ENCODE measurements at places on chromosomes 4 and X.

DNA sequence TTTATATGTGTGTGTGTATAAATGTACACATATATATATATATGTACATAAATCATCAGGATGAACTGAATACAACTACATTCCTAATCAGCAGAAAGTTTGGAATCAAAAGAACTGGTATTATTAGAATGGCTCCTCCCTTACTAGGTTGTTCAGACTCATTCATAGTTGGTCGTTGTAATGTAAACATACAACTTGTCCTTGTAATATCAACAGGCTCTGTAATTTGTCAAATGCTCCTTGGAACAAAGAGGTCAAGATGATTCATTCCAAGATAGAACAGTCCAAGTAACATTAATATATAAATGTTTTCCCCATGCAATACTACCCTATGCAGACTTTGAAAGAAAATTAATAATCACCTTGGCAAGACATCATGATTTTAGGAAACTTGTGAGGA is 351.4 kb upstream of the SMIM31 start:
- no peak for DNase-seq

DNA sequence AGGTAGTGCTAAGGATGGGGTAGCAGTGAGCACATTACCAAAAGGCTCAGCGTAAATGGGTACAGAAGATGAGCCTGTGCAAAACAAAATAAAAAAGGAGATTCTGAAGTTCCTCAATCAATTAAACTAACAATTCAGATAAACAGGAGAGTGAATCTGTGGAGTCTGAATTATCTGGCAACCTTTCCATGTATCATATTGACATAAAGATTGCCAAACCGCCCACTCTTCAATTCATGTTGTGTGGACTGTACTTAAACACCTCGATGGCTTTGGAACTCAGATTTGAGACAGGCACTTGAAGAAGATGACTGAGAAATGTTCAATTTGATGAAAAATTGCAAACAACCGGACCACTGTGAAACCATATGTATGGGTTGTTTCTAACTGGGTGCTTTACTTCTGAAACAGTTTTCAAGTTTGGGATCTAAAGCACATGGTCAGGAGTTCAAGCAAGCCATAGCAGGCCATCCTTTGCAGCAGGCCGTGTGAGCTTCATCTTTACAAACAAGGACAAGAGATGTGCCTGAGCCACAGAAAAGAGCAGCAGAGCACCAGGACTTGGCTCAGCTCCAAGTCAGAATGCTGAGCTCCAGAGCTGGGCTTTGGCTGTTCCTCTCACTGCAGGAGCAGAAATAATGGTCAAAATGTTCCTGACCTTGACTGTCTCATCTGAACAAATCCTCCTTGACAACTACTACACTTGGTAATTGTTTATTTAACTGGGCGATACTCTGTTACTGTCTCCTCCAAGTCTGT is 108.1 kb downstream of the MGST2 start:
- no peak for DNase-seq

GRCh38 chr4:63169836-63170235 is 1239.4 kb downstream of the TECRL start:
- no peak for DNase-seq

DNA sequence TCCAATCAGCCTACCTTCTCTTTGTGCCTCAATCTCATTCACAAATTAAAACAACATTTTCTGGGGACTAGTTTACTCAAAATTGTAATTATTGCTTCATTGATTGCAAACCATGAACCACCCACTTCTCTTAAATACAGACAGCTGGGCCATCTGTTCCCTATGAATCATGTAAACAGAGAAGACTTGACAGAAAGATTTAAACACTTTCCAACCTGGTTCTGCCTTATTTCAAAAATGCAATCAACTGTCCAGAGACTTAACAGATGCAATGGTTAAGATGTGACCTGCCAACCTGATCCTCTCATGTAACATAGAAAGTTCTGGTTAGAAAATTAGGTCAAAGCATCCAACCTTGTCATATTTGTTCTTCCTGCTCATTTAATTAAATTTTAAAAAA is 20.8 kb upstream of the SERTM2 start:
- no peak for DNase-seq

GRCh38 chr4:15373363-15373762 is 54.5 kb upstream of the C1QTNF7 start:
- no peak for DNase-seq

DNA sequence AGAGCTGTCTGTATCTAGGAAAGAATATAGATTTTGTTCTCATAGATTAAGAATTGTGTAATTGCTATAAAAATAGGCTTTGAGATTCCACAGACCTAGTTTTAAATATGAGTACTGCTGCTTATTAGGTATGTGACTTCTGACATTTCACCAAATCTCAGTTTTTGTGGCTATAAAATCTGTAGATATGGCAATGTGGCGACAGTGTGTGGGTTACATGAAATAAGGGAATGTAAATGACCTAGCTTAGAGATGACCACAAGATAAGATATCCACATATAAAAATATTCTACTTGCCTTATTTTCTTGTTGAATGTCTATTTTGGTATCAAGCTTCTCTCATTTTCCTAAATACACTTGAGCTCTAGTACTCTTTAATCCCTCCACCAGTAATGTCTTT is 193.8 kb downstream of the UNC5C start:
- DNase-seq = no peak

GRCh38 chr4:152646221-152646620 is 33.6 kb downstream of the TMEM154 start:
- DNase-seq = no peak

DNA sequence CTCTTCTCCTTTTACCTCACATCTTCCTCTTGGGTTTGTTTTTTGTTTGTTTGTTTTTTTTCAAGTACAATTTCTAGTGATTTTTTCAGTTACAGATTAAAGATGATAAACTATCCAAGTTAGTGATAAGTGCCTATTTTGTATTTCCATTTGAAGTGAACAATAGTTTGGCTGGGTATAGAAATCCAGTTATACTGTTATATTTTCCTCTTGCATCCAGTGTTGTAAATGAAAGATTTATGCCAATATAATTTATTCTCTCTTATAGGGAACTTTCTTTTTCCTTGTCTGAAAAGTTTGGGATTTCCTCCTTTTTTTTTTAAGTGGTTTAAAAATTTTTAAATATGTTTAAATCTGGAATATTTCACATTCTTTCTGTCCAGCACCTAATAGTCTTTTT is 169.4 kb downstream of the CPEB2 start:
- no peak for DNase-seq

GRCh38 chr4:173282626-173283025 is 51.5 kb downstream of the HMGB2 start:
- no peak for DNase-seq

DNA sequence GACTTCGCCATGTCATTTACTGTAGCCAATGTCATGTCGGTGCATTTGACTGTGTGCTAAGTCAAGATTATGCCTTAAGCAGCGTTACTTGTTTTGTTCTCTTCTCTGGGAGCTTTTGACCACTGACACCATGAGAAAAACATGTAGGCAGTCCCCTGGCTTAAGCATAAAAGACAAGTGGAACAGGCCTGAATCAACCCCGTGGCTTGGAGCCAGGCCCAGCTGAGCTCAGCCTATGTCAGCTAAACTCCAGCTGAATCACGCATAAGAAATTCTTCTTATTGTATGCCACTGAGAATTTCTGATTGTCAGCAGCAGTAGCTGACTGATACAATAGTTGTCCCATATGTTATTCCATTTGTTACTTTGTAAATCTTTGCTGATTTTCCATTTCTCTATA is 261.9 kb downstream of the CBLL2 start:
- no peak for DNase-seq

- DNase-seq = peak; percentile 8
Measured at GRCh38 chr4:121900132-121900983, 30.1 kb upstream of the BBS7 start.

DNA sequence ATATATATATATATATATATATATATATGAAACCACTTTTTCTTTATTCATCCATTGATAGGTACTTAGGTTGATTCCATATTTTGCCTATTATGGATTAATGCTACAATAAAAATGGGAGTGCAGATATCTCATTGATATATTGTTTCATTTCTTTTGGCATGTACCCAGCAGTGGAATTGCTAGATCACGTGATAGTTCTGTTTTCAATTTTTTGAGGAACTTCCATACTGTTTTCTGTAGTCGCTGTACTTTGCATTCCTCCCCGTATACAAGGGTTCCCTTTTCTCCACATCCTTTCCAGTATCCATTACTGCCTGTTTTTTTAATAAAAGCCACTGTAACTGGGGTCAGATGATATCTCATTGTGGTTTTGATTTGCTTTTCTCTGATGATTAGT is 124.6 kb downstream of the GABRB1 start:
- no peak for DNase-seq

- DNase-seq = no peak
Measured at GRCh38 chr4:1300466-1301455, 11.1 kb downstream of the MAEA start.

DNA sequence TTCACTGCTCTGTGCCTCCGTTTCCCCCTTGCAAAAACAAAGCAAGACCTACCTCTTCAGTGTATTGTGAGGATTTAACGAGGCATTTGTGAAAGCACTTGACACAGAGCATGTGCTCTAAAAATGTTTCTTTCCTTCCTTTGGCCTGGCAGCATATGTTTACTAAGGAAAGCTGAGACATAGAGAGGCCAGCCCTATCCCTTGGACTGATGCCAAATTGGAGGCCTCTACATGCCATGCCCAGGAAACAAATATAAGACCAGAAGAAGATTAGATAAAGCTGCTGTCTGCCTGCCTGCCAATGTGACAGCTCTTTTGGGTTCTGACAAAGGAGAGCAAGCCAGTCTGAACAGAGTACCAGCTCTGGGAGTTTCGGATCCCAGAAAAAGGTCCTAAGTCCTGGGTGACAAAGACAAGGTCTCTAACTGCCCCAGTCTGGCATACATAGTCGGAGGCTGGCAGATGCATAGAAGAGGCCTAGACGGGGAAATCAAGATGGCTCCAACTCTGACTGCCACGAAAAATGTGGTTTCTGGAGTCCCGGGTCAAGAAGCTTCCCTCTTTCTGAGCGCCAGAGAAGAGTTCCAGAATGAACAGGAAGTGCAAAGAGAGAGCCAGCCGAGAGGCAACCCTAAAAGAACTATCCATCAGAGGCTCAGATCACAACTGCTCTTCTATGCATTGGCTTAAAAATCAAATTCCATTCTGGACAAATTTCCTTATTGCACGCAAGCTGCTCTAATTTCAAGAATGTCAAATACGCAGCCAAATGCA is 25.8 kb downstream of the OTUD6A start:
- DNase-seq = no peak

DNA sequence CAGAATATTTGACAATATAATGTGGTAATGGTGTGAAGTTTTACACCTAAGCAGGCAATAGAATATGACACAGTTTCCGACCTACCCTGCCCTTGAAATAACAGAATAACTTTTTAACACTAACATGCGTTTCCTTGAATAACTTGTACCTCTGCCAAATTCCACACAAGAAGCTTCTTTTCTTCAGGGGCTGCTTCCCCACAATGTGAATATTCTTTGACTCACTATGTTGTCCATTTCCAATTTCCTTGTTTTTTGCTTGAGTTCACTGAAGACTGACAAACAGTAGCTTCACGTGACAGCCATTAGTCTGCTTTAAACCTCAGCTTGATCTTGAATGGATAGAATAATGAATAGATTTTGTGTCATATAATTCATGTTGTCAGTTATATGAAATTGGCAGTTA is 14.3 kb downstream of the SHROOM3 start:
- DNase-seq = no peak

Data from stimulated activated CD4-positive, alpha-beta T cell treated with anti-CD3 and anti-CD28 coated beads, Interleukin-1b, Interleukin-23, amount 100 ng/mL, for 1 hour (primary cell).